ENCODE measurements at places on chromosomes 7 and 10.

GRCh38 chr7:31562002-31562401 is 48.1 kb downstream of the ITPRID1 start:
- no peak for DNase-seq

DNA sequence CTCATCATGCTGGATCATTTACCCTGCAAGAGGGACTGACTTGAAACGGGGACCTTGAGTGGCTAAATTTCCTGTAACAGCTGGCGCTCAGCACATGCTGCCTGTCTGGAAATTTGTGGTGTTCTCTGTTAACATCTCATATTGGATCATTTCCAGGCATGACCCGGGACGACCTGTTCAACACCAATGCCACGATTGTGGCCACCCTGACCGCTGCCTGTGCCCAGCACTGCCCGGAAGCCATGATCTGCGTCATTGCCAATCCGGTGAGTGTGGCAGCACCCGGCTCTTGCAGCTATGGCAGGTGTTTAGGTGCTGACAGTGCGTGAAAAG is 9.9 kb downstream of the MDH2 start:
- no peak for DNase-seq

DNA sequence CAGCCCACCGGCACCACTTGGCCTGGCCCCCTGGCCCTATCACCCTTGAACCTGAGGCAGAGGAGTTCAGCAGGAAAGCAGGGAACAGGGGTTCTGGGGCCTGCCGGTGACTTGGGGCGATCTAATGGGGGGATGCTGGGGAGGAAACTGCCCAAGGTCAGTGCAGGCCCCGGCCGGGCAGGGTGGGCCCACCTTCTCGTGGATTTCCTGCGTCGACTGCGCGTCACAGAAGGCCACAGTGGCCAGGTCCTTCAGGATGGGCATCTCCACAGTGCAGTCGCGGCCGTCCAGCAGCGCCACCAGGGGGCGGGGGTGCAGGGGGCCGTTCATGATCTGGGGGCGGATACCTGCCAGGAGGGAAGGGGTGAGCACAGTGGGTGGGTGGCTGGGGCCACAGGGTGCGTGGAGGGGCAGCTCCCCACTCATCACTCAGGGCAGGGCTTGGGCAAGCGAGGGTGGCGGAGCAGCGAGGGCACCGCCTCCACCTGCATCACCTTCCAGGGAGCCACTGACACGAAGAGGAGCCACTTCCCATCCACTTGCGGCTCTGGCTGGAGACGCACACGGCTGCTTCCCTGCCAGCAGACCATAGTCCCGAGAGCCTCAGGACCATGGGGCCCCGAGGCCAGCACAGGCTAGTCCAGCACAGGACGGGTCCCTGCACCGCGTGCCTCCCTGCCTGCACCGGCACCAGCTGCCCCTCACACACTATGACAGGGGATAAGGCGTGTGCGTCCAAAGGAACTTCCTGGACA is 61.4 kb downstream of the ZRANB1 start:
- peak; percentile 8 for DNase-seq

DNA sequence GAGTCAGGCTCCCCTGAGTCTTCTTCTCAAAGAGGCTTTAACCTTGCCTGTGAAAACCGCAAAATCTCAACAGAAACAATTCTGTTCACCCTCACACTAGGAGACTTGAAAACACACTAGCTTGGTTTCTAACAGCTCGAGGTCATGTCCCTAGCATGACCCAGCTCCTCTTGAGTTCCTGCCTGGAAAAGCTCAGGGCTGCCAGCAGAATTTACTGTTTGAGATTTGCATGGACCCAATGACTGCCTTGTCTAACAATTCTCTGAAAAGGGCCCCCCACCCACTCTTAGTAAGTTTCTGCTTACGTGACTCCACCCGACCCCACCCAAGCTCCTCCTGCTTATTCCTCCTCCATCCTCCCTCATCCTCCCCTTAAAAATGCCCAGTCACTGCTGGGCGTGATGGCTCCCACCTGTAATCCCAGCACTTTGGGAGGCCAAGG is 85.1 kb upstream of the KMT2C start:
- DNase-seq: no peak

DNA sequence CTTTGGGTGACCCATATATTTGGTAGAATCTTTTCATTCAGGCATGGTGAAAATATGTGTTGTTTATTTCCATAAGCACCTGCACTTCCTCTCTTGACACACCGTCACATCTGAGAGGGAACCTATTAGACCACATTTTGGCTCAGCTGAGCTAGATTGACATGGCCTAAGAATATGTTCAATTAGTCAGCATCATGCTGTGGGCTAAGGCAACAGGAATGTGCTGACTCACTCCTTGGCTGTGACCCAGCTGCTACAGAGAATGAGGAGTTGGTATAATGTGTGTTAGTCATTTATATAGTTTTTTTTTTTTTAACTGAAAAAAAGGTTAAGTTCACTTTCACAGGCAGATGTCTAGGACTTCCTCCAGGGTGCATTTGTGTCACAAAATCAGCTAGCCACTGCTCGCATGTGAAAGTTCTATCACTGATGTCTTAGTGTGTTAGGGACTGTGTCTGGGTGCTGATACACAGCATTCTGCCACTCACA is 180.6 kb downstream of the SEMA3E start:
- peak; percentile 76 for DNase-seq

GRCh38 chr10:104297697-104298660 is 29.0 kb downstream of the GSTO2 start:
- no peak for DNase-seq

GRCh38 chr10:75211007-75211691 is 553 bp downstream of the VDAC2 start:
- no peak for DNase-seq

DNA sequence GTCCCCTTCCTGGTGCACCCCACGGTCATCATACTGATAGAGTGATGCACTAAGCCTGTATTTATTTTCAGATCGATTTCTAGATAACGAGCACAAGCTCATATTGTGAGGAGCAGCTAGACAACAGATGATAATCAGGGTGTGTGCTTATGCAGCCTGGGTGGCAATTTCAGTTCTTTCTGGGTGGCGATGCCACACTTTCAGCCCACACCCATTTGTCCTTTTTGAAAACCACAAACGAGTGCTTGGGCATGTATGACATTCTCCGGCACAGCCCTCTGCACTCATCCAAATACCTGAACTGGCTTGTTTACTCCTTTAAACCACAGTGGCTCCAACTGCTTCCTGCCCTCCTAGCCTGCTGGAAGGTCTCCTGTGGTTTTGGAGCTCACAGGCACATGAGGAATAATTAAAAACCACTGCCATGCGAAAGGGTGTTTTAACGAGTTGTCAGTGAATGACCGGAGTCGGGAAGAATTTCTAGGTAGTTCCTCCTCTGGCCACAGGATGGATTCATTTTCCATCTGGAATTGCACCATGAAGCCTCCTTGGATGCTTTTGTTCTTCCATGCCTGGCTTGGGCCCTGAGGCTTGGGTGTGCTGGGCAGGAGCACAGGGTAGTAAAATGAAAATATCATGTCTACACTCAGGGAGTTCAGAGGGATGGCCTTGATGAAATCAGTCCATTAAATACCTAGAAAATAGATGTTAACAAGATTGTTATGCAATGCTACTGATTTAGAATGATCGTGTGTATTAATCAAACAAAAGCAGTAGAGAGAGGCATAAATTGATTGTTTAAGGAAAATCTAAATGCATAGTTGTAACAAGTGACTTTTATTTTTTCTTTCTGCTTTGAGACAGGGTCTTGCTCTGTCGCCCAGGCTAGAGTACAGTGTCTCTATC is 52.4 kb upstream of the ITGB1 start:
- DNase-seq: no peak

GRCh38 chr7:32643194-32643593 is 147.9 kb downstream of the AVL9 start:
- DNase-seq: no peak

DNA sequence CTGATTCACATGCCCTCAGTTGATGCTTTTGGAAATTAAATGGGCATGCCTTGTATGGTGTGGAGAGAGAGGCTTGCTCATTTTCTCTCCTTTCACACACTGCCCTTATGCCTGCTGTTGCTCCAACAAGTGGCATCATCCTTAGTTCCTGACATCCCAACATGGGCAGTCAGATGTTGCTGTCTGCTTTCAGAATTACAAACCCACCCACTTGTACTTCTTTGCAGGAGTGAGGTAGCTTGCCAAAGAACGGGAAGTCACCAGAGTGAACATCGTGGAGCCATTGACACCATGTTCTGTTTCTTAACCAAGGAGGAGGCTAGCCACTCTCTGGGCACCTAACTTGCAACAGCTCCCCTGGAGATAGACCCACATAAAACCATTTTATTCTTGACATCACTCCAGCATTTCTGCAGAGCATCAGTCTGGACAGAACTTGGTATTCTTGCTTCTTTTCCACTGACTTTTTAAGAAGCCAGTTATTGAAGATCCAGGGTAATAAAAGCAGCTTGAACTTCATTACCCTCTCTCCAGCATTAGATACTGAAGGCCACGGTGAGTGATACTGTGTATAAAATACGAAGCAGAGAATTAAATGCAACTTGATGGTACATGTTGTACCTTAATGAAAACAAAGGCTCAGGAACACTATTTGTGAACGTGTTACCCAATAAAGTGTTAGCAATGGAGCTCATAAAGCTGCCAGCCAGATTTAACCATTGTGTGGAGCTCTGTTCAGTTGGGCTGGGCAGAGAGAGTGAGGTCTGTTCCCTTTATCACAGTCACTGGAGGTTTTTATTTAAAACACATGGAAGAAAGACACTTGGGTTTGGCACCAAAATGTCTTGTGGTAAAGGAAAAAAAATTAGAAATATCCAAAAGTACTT is 195.8 kb upstream of the HABP2 start:
- no peak for DNase-seq

DNA sequence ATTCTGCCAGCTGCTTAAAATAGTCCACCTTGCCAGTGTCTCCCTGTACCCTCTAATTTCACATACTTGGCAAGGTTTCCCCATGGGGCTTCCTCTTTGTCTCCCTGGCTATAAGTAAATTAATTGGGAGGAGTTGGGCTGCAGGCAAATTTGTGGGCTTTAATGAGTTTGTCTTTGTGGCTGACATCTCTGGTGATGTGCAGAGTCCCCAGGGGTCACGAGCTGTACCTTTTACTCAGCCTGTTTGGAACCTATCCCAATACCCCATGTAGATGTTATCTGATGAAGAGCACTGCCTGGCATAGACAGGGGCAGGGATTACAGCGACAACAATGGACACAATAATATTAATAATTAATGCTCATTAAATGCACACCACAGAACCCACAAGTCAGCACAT is 132.5 kb downstream of the SLIT1 start:
- DNase-seq: no peak

- DNase-seq: peak; percentile 86
Measured at GRCh38 chr7:70856901-70857630, 274.9 kb upstream of the GALNT17 start.

DNA sequence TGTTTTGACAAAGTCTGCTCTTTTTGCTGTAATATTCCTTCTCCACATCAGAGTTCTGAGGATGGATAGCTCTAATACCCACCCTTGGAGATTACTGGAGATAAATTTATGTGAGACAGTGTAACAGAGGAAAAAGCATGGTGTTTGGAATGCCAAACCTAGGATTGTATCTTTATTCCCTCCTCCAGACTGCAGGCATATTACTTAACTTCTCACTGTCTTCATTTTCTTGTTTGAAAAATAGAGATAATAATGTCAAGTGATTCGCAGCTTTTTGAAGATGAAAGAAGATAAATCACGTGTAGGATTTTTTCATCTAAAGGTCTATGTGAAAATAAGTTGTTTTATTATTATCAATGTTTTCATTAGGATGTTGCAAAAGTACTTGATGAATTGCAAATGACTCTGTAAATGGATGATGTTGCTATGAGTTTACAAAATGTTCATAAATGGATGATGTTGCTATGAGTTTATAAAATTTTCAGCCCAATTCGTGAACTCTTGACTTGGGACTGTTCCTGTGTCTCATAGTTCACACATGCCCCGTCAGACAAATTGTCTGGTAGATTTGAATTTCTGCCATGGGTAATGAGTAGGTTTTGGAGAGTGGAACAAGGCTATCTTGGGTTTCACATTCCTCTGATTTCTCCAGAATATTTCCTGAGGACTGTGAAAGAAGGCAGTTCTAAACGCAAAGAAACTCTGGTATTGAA is 113.1 kb upstream of the IGFBP3 start:
- DNase-seq: no peak

DNA sequence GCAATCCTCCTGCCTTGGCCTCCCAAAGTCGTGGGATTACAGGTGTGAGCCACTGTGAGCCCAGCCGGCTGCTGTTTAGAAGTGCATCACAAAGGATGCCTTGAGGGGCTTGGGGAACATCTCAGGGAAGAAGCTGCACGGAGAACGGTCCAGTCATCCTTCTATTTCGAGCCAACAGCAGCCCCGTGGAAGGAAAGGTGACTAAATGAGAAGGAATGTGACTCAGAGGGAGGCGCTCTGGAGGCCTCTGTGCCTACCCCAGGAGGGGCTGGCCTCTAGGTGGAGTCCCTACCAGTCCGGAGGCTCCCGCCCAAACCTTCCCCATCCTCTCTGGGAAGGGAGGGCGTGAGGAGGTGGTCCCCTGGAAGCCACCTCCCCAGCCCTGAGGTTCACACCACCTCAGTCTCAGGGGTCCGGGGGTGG is 76.2 kb downstream of the CTBP2 start:
- DNase-seq: no peak

DNA sequence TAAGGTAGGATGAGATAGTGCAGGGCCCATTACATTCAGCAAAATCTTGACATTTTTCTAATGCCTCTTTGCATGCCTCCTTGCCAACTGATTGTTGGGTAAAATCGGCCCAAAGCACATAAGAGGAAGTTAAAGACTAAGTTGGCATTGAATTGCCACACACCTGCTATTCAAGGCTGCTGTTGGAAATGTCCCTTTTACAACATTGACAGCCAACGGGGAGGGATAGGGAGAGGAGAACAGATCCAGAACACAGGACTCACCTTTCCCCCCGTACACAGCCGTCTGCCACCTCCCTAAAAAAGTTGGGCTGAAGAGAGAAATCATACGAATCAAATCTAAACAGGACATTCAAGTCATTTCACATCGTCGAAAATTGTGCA is 695 bp downstream of the FAM237B start:
- no peak for DNase-seq

DNA sequence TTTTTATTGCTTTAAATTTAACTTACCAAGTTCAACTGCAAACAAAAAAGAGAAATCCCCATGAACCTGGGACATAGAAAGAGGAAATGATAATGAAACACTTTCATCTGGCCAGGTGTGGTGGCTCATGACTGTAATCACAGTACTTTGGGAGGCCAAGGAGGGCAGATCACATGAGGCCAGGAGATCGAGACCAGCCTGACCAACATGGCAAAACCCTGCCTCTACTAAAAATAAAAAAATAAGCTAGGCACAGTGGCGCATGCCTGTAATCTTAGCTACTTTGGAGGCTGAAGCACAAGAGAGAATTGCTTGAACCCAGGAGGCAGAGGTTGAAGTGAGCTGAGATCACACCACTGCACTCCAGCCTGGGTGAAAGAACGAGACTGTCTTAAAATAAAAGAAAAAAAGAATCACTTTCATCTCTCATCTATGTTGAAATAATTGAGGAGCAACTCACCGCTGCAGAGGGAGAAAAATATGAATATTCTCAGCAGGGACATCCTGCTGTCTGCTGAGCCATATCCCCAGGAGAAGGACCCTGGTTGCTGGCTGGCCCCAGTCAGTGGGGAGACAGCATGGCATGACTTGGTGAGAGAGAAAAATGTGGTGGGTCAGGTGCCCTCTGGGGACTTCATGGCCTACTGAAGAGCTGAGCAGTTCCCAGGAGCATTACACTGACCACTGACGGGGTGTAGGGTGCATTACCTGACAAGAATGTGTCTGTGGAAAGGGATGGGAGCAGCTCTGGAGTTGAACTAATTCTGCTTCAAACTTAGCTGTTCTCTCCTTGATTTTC is 22.8 kb upstream of the TARP start:
- no peak for DNase-seq

All from omental fat pad (tissue), 4 donors.